NCI-H1092 treated with DMSO at 0.1 percent for 48 hours (cell line): ENCODE measurements at places on chromosomes 3 and 15.

GRCh38 chr15:57090496-57090859, 172.0 kb downstream of the TCF12 start:
- DNase-seq, result no peak

GRCh38 chr3:184571750-184572377, 10.3 kb downstream of the EPHB3 start:
- DNase-seq, result no peak

- no peak for DNase-seq
Observed at GRCh38 chr15:66723826-66724731, 22.0 kb downstream of the SMAD6 start.

- DNase-seq, result no peak
Observed at GRCh38 chr3:37015642-37016041, 22.3 kb downstream of the MLH1 start.

DNA sequence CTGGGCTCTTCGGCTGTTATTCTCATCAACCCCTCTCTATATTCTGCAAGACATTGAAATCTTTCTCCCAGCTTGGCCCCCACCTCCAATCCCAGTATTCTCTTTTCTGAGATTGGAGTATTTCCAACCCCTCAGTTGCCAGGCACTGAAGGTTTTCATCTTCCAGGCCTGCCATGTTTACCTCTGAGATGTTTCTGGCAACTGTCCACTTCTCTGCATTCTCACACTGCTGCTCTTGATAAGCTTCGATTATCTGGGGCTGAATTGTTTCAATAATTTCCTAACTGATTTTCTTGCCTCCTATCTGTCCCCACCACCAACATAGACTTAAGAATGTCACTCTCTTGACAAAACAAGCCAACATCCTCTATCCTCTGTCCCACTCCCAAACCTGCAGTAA, 1.4 kb upstream of the GPR156 start:
- peak; percentile 8 for DNase-seq
